ENCODE measurements at places on chromosomes 4 and X. TPM values are rescaled to one million over a fixed set of nuclear protein-coding genes. Genes with fewer than 3 reads are reported as not detected.

GRCh38 chrX:137432609-137433008, 133.3 kb upstream of the ZIC3 start:
- H3K27me3 ChIP-seq = peaks cover 14% of the 10 kb centered on the region
- H3K4me1 ChIP-seq = peaks cover 27% of the 10 kb centered on the region
- peak; percentile 52 for DNase-seq
- H3K36me3 ChIP-seq = peaks cover 3% of the 10 kb centered on the region
- no peak overlapping the region for H3K27ac ChIP-seq

GRCh38 chr4:108466936-108467902, 153.2 kb upstream of the RPL34 start:
- no peak for DNase-seq
- no peak overlapping the region for H3K4me3 ChIP-seq
- H3K27ac ChIP-seq = no peak overlapping the region
- no peaks in the 10 kb centered on the region for H3K27me3 ChIP-seq

GRCh38 chr4:111410571-111410970, 734.7 kb upstream of the FAM241A start:
- no peak overlapping the region for H3K27ac ChIP-seq
- no peaks in the 10 kb centered on the region for H3K27me3 ChIP-seq
- H3K4me1 ChIP-seq = no peaks in the 10 kb centered on the region
- no peaks in the 10 kb centered on the region for H3K36me3 ChIP-seq
- no peak overlapping the region for H3K4me3 ChIP-seq

- DNase-seq = no peak
- peaks cover 40% of the 10 kb centered on the region for H3K36me3 ChIP-seq
- H3K27me3 ChIP-seq = peaks cover 3% of the 10 kb centered on the region
- H3K4me3 ChIP-seq = no peak overlapping the region
Measured at GRCh38 chr4:124459941-124460310, 252.6 kb downstream of the ANKRD50 start.

GRCh38 chr4:158397781-158398180, 123.9 kb upstream of the RXFP1 start:
- no peak for DNase-seq
- no peaks in the 10 kb centered on the region for H3K27me3 ChIP-seq
- no peak overlapping the region for H3K4me3 ChIP-seq
- H3K36me3 ChIP-seq = no peaks in the 10 kb centered on the region

- H3K27ac ChIP-seq = no peak overlapping the region
- H3K4me3 ChIP-seq = no peak overlapping the region
- peaks cover 7% of the 10 kb centered on the region for H3K4me1 ChIP-seq
- DNase-seq = no peak
Measured at GRCh38 chrX:21004835-21005234, 369.4 kb upstream of the CNKSR2 start.

Gene CYBB
- 0.11 TPM for total RNA-seq

Gene CCSER1
- total RNA-seq = 1.1 TPM

Gene RTL9
- 0.07 TPM for total RNA-seq

Gene FAT1
- 172 TPM for total RNA-seq

Gene SHROOM2
- total RNA-seq = 12.3 TPM

Gene HTN3
- not detected for total RNA-seq

All from WTC11 (cell line).